KBM-7 (cell line): ENCODE measurements at places on chromosomes 6 and 20.

GRCh38 chr20:36472637-36473090 is 68.7 kb upstream of the MYL9 start:
- DNase-seq = no peak

GRCh38 chr6:73879501-73880293 is 183.7 kb downstream of the CD109 start:
- no peak for DNase-seq

- no peak for DNase-seq
Measured at GRCh38 chr6:66336176-66336575, 629.1 kb upstream of the EYS start.

- DNase-seq = no peak
Measured at GRCh38 chr6:131645846-131646245, 8.7 kb downstream of the ENPP3 start.

- DNase-seq = no peak
Measured at GRCh38 chr6:13544454-13545186, 29.8 kb upstream of the SIRT5 start.

GRCh38 chr6:22036275-22036674 is 260.6 kb downstream of the PRL start:
- DNase-seq = no peak

- DNase-seq = peak; percentile 52
Measured at GRCh38 chr6:99119109-99120031, 171.6 kb upstream of the FBXL4 start.

DNA sequence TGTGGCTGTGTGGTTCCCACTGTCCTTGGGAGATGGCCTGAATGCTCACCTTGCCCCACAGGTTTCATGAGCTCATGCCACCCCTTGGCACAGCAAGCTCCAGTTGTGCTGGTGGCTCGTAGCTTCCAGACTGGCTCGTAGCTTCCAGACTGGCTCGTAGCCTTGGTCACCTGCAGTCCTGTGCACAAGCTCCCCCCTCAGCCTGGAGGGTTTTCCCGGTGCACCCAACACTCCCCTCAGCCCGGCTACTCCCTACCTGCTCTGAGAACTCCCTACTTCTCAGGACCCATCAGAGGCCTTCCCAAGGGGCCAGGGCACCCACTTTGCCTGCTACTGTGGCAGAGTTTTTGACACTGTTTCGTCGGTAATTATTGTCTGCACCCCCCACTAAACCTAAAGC is 285.6 kb downstream of the TAF4 start:
- DNase-seq = no peak

DNA sequence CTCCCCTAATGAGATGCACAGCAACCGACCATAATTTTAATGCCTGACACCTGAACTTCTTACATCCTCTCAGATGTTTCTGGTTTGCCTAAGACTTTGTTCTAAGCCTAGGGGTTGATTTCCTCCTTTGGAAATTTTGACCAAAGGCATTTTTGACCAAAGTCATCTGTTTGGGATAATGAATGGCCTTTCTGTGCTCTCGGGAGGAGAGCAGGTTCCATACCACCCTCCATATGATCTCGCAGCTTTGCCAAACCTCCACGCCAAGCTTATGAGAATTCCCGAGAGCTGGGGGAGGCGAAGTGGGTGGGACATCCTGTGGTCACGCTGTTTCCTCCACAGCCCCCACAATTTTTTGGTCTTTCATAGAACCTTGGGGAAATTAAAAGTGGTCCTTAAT is 91.7 kb downstream of the SCML4 start:
- DNase-seq = no peak

- no peak for DNase-seq
Measured at GRCh38 chr6:20954315-20954714, 420.1 kb downstream of the CDKAL1 start.

- DNase-seq = no peak
Measured at GRCh38 chr20:15923030-15923776, 650.0 kb downstream of the KIF16B start.

- no peak for DNase-seq
Measured at GRCh38 chr6:119323931-119324330, 25.6 kb downstream of the MAN1A1 start.

- no peak for DNase-seq
Measured at GRCh38 chr6:8177721-8178120, 75.4 kb upstream of the EEF1E1 start.

DNA sequence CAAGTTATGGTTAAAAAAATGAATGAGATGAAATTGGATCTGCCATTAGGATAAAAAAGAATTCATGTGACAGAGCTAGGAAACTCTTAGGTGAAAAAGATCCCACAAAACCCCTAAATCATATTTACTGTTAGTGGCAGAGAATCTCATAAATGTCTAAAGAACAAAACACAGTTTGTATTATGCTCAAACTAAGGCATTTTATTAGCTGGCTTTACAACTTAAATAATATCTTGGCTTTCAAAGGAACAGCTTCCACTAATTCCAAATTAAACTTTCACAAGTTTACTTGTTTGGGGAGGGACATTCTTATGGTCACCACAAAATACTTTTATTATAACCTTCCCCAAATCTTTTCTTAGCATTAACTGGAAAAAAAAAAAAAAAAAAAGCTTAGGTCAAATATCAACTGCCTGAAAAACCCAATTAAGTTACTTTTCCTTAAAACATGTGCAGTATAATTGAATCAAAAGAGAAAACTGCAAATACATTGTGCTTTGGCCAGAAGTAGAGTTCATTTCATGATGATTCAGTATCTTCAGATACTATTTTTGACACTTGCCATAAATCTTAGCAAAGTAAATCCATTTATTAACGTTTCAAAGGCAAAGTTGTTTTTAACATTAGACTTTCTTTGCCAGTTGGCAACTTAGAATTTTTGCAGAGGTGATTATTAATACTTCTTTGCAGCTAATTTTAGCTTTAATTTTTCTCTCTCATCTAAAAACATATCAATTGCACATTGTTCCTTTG is 14.7 kb upstream of the ALDH8A1 start:
- no peak for DNase-seq

- peak; percentile 48 for DNase-seq
Measured at GRCh38 chr20:5918856-5919625, 31.3 kb downstream of the TRMT6 start.

- no peak for DNase-seq
Measured at GRCh38 chr6:105561486-105561885, 158.6 kb upstream of the PREP start.
